T-cell (primary cell): ENCODE measurements at places on chromosomes 3 and 15.

- no peak for DNase-seq
Measured at GRCh38 chr3:157871838-157872460, 234.3 kb downstream of the SHOX2 start.

GRCh38 chr3:124407260-124407659 lies 323.0 kb upstream of the UMPS start:
- no peak for DNase-seq

DNA sequence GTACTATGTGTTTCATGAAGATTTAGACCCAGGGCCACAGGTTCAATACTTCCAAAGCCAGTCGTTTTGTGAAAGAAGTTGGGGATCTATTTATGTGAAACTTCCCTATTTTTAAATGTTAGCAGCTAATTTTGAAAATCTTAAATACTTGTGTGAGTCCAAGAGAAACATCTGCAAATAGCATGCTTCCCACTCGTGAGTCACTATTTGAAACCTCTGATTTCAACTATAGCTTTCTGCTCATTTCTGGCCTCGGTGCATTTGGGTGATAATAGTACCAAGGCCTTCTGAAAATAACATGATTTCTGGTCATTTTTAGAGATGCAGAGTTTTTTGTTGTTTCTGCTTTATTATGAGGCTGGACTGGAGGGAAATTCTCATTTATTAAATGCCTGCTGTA lies 110.0 kb downstream of the OPA1 start:
- no peak for DNase-seq

- DNase-seq = no peak
Measured at GRCh38 chr3:124441766-124442165, 288.5 kb upstream of the UMPS start.

DNA sequence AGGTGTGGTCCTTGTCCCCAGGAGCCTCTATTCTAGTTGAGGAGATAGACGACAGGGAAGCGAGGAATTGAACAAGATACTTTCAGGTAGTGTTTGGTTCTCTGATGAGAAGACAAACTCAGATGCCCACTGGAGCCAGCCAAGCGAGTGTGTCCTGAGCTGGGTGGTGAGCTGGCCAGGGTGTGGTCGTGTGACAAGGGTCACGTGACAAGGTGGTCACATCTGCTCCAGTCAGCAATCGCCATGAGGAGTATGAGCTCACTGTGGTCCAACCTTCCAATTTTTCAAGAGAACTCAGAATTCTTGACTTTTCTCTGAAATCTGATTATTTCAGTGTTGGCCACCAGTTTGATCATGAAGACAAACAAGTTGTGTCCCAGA lies 39.5 kb downstream of the SLC6A6 start:
- no peak for DNase-seq

DNA sequence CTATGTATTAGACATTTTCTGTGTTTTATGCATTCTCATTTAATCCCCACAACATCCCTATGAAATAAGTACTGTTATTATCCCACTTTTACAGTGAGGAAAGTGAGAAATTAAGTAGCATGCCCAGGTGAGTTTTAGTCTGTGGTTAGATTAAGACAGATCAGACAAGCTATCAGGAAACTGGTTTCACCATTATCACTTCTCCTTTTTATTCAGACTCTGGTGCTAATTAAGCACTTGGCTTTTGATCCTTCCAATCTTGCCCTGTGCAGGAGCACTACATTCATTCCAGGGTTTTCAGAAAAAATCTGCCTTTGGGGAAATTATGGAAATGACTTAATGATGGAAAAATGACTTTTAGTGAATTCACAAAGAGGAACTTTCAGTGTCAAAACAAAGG lies 115.2 kb downstream of the TMEM108 start:
- DNase-seq = no peak

DNA sequence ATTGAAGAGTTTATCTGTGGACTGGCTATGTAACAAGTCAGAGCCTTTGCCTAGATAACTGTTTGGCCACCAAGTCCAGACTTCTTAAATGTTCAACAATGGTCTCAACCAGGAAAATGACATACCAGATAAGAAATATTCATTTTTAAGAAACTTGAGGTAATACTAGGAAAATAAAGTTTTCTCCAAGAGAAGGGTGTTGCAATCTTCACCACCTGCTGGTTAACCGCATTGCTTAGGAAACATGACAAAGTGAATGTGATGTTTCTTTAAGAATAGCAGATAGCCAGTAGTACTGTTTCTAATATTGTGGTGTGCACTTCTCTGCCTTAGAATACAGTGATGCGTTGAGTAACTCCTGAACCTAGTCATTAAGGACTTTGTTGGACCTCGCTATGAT lies 321.5 kb upstream of the CADM2 start:
- no peak for DNase-seq

GRCh38 chr15:88307344-88307743 lies 50.8 kb upstream of the NTRK3 start:
- DNase-seq = no peak

DNA sequence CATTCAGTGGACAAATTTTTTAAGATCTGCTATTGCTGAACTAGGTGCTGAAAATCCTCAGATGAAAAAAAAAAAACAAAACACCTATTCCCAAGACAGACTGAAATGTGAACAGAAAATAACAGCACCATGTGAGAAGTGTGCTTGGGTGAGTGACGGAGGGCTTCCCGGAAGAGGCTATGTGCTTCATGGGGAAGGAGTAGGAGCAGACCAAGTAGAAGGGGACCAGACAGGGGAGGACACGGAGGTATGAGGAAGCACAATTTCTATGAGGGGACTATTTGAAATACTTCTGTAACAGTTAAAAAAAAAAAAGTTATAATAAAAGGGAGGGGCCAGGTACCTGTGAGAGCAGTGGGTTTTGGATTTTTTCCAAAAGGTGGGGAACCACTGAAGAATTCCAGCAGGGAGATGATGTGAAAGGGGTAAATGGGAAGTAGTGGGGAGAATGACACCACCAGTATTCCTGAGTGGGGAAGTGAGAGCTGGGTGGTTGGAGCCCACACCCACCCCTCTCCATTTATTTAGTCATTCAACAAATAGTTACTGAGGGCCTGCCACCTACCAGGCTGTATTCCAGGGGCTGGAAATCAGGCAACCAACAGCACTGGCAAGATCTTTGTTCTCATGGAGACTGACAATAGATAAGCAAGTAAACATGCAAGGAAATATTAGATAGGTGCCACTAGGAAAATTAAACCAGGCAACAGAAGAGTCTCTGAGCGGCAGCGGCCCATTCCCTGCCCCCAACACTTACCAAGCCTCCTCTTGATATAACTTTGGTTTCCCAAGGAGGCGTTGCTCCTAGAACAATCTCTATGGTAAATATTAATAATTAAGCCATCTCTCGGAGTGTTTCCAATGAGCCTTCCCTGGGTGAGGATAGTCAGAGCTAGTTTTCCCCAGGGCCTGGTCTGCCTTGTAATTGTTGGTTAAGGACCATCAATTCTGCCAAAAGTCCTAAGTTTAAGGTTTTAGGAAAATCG lies 3.8 kb upstream of the USP3 start:
- no peak for DNase-seq

- DNase-seq = no peak
Measured at GRCh38 chr3:39332525-39332924, 3.0 kb downstream of the CCR8 start.

DNA sequence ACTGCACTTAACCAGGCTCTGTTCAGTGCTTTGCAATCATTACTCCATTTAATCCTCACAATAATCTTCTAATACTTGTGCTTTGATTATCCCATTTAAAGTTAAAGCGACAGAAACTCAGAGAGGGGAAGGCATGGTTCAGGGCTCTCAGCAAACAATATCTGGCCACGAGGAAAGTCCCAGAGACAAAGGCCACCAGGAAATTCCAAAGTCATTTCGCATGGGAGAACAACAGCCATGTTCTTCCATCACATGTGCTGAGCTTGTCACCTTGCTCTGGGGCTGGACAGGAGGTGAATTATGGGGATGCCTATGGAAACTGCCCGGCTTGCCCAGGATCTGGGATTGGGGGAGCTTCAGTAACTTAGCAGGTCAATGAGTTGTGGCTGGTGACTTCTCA lies 66.2 kb upstream of the HRH1 start:
- DNase-seq = no peak

DNA sequence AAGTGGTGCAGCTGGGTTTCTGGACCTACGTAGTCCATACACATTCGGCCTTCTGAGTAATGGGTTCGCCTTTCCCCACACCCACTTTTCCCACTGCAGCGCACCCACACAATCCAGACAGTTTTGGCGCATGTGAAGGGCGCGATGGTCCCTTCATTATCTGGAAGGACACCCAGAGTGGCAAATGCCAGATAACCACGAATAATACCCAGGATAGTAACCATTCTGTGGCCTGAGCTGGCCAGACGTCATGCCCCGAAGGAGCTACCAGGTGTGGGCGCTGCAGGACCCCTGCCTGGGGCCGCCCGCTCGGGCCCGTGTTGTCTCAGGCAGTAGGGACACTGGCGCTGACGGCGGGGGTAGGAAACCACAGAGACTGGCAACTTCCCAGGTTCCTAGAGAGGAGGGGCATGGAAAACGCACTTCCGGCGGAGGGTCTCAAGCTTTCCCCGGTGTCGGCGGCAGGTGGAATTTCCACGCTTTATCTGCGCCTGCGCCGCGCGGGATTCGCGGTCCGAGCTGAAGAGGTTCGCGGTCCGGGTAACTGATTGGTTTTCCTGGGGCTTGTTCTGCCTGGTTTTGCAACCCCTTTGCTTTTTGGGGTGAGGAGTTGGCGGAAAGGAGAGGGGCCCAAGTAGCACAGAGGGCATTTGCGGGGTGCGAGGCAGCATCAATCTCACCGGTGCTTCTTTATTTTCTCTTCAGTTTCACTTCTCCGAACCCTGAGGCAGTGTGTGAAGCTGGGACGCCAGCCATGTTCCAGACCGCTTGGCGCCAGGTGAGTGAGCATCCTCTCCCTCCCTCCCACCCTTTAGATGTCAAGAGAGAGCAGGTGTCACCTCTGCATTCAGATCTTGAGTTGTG lies at the start of gene ZNF620:
TSS of gene ZNF620 (plus strand) at position 441 of the 864 bp plus-strand sequence. CDS start at position 755, 314 bp downstream.
- DNase-seq = peak; percentile 22

DNA sequence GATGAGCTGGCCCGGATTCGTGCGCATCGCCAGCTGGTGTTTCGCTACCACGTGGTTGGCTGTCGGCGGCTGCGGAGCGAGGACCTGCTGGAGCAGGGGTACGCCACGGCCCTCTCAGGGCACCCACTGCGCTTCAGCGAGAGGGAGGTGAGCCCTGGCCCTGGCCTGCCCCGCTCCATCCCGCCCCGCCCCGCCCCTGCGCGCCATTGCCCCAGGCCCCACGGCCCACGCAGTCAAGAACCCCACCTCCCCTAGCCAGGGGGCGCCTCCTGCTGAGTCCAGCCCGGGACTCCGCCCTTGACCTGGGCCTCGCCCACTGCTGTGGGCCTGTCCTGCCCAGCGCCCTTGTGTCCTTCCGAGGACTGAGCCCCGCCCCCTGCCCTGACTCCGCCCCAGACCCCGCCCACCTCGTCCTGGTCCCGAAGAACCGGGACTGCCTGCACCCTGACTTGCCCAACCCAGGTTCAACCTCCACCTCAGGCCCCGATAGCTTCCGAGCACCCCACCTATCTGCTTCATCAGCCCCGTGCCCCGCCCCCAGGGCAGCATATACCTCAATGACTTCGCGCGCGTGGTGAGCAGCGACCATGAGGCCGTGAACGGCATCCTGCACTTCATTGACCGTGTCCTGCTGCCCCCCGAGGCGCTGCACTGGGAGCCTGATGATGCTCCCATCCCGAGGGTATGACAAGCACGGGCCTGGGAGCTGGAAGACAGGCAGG lies 14.8 kb downstream of the NT5DC2 start:
- no peak for DNase-seq

DNA sequence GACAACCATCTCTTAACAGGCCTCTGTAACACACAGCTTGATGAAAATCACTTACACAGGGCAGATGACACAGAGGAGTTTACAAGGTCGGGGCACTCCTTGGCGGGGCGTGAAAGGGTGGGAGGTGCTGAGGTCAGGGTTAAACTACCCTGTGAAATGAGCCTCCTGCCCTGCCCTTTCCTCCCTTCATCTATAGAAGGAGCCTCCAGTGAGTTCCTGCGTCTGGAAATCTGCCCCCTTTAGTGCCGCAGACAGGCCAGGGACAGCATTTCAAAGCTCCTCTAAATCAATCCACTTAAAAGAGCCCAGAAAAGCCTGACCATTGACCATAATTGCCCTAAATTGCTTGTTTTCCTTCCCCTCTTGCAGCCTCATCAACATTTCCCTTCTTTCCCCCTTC lies 1.9 kb downstream of the ROBO1 start:
- DNase-seq = no peak

DNA sequence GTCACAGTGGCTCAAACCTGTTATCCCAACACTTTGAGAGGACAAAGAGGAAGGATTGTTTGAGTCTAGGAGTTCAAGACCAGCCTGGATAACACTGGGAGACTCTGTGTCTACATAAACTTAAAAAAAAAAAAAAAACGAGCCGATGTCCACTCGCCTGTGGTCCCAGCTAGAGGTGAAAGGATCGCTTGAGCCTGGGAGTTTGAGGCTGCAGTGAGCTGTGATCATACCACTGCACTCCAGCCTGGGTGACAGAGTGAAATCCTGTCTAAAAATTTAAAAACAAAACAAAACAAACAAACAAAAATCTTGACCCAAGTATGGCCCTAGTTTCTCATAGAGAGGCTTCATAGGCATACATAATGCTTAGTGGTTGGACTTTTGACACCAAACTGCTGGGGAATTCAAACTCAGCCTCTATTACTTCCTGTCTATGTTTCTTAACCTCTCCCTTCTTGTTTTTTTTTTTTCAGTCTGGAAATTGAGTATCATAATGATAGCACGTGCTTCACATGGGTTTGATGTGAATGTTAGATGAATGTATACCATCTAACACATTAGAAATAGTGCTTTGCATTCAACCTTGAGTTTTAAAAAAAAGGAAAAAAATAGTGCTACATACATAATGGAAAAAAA lies 46.4 kb upstream of the CAPN7 start:
- DNase-seq = no peak

DNA sequence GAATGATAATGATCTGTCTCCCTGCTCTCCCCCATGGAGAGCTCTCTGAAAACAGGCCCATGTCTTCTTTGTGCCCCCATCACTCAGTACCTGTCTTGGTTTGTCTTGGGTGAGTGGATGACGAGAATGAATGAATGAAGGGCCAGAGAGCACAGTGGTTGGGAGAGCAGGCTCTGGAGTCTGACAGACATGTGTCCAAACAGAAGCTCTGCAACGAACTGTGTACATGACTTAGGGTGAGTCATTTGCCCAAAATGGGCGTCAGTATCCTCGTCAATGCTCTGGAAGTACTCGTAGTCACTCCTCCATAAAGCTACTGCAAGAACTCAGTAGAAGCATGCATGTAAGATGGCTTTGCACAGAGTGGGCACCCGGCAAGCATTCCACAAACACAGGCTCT lies 170.2 kb upstream of the TLE3 start:
- no peak for DNase-seq

DNA sequence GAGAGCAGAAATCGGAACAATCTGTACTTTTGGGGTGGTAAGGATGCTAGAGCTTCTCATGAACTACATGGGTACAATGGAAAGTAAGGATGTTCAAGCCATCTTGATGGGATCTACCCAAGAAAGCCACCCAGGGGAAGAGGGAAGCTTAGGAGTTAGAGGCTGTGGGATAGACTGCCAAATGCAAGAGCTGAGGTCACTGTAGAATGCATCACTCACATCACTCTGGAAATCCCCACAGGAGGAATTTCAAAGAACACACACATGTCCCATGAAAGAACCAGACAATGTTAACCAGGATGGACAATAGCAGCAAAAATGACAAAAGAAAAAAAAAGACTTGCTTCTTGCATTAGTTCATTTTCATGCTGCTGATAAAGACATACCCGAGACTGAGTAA lies 32.8 kb upstream of the UBE2E2 start:
- DNase-seq = no peak
